ENCODE measurements at places on chromosomes 16 and 17. TPM values are rescaled to one million over a fixed set of nuclear protein-coding genes. Genes with fewer than 3 reads are reported as not detected.

Gene PIPOX
- total RNA-seq = 2.4 TPM

Gene IGF2BP1
- 109 TPM for total RNA-seq

Gene MED13
- total RNA-seq = 69.5 TPM

Gene FGF11
- 4.4 TPM for total RNA-seq

Gene TNP2
- not detected for total RNA-seq

Gene KCNJ18
- not detected for total RNA-seq

Gene XAF1
- 3.5 TPM for total RNA-seq

Gene SLC13A2
- total RNA-seq = not detected

Gene ABCC12
- not detected for total RNA-seq

Gene KCNG4
- total RNA-seq = not detected

Gene ABCA5
- total RNA-seq = 13.3 TPM

Gene ALDH3A1
- 0.21 TPM for total RNA-seq

- no peak for DNase-seq
Measured at GRCh38 chr17:78472035-78472905, 93.8 kb downstream of the PGS1 start.

- no peak for DNase-seq
Measured at GRCh38 chr17:58643147-58643546, 48.7 kb downstream of the TEX14 start.

- DNase-seq = no peak
Measured at GRCh38 chr17:78226759-78227454, 4.5 kb upstream of the TMEM235 start.

GRCh38 chr17:66675991-66676371 is 158.9 kb upstream of the CACNG5 start:
- no peak for DNase-seq

DNA sequence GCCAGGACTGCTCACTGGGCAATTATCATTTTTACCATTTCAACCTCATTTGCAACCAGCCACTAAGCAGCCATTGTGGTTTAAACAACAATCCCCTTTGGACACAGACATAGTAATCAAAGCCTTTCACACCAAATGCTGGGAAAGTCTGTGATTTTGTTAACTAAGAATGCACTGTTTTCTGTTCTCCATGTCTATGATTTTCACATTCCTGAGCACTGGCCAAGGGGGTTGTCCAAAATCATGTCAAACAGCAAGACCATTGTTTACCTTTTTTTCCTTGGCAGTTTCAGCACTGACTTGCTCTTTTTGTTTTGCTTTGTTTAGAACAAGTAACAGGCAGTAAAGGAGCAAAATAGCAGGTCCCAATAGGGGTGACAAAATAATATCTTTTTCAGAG is 106.3 kb upstream of the SIAH1 start:
- no peak for DNase-seq

GRCh38 chr17:48460052-48460451 is 30.0 kb upstream of the SKAP1 start:
- no peak for DNase-seq

DNA sequence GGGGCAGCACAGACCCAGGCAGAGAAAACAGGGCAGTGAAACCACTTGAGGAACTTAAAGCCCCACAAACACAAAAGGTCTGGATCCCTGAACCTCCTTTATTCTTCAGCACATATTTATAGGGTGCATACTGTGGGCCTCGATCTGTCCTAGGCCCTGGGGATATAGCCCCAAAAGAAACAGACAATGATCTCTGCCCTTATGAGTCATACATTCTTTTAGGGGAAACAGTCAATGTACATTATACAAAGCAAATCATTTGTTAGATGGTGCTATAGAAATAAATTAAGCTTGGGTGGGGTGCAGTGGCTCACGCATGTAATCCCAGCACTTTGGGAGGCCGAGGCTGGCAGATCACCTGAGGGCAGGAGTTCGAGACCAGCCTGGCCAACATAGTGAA is 10.0 kb upstream of the HES7 start:
- no peak for DNase-seq

DNA sequence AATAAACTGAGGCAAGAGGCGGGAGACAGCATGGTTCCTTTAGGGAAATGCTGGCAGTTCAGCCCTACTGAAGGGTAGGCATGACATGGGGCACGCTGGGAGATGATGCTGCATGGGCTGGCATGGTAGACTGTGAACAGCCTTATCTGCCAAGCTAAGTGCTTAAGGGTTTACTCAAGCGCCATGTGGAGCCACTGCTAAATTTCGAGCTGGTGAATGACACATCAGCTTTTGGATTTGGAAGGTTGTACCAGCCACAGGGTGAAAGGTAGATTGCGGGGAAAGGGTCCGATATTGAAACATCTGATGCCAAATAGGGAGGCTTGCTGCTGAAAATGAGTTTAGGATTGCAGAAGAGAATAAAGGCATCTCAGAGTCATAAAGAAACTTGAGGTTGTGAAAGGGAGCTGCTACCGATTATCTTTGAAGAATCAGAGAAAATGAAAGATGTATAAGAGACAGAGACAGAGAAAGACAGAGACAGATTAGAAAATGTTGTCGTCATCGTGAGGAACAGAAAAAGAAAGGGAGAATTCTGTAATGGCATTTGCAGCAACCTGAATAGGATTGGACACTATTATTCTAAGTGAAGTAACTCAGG is 16.3 kb downstream of the PIK3R5 start:
- no peak for DNase-seq

- no peak for DNase-seq
Measured at GRCh38 chr17:55037828-55038227, 69.3 kb downstream of the STXBP4 start.

DNA sequence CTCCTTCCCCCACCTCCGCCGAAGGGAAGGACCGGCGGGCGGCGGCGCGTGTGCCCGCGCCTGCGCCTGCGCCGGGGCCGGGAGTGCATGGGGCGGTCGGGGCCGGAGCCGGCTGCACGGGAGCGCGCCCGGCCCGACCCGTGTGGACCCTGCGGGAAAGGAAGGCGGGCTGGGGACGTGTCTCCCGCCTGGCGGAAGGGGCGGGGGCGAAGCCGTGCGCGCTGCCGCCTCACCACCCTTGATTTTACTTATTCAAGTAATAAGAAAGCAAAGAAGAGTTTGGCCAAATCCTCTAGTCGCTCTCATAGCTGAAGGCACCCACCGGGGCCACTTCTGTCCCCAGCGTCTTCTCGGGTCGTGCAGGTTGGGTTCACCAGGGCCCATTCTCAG is 596 bp upstream of the PFN1 start:
- no peak for DNase-seq

DNA sequence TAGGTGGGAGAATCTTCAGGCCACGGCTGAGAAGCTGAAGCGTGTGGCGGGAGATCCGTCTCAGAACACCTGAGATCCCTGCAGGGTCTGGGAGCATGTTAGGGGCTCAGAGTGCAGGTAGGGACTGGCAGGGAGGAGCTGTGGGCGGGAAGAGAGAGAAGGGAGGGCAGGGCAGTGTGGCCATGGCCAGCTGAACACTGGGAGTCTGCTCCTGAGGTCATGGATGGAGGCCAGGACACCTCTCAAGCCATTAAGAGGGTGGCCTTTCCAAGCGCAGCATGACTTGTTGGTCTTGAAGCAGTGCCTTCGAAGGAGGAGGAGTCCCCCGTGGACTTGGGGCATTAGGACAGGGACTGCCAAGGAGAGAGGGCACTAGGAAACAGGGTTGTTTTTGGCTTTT is 23.7 kb downstream of the NAA60 start:
- DNase-seq = no peak

GRCh38 chr16:27449434-27450195 is 47.6 kb downstream of the IL21R start:
- no peak for DNase-seq

DNA sequence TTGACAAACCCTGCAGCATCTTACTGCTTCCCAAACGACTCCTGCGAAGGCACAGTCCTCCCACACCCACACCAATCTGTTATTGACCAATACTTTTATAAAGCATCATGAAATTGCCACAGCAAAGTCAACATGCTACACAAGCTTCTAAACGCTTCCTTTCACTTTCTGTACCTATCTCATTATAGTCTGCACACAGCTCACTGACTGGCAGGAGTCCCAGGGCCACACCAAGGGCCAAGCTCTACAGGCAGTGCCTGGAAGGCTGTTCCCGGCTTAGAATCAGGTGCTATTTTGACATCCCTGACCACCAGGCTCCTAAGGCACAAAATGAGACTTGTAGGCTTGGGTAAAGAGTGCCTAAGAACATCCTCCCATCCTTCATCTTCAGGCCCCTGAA is 39.5 kb downstream of the USP7 start:
- DNase-seq = no peak

- DNase-seq = peak; percentile 39
Measured at GRCh38 chr16:87017371-87018012, 299.7 kb downstream of the C16orf95 start.

- no peak for DNase-seq
Measured at GRCh38 chr17:80861892-80862291, 129.7 kb upstream of the CHMP6 start.

DNA sequence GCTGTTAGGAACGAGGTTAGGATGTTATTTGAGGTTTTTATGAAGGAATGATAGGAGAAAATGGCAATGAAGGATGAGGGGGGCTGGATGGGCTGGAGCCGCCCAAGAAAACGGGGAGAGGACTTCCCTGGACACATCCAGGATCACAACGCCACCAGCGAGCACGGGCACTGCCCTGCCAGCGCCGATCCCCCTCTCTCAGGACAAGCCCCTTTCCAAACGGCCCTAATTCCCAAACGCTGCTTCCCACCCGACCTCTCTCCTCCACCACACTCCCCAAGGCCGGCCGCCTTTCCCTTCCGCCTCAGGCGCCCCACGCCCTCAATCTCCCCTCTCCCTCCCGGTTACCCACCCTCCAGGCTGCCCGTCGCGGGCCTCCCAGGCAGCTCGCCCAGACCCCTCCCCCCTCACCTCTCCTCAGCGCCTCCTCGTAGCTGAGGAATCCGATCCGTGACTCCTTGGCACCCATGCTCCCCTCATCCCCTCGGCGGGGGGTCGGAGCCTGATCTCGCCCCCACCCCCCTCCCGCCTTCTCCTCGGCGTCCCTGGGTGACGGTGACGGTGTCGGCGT is 377 bp downstream of the USP32 start:
- DNase-seq = no peak

DNA sequence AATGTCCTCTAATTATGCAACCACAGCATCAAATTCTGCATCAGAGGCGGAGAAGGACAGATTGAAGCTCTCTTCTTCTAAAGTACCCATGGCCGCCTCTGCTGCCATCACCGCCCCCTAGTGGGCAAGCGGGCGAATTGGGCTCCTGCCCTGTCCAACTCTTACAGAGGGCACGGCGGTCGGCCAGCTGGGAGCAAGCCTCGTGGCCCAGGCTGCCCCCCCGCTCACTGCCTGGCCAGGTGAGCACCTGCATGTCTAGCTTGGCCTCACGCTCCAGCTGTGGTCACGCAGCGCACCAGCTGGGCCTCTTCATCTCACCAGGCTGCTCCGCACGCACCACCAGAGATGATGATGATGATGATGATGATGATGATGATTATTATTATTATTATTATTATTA is 146.1 kb upstream of the TOM1L1 start:
- DNase-seq = no peak

GRCh38 chr17:32862940-32863339 is 14.0 kb downstream of the MYO1D start:
- DNase-seq = no peak

GRCh38 chr17:82296511-82297279 is 20.7 kb downstream of the CD7 start:
- DNase-seq = no peak

GRCh38 chr17:81409190-81409935 is 14.1 kb downstream of the BAHCC1 start:
- DNase-seq = no peak

DNA sequence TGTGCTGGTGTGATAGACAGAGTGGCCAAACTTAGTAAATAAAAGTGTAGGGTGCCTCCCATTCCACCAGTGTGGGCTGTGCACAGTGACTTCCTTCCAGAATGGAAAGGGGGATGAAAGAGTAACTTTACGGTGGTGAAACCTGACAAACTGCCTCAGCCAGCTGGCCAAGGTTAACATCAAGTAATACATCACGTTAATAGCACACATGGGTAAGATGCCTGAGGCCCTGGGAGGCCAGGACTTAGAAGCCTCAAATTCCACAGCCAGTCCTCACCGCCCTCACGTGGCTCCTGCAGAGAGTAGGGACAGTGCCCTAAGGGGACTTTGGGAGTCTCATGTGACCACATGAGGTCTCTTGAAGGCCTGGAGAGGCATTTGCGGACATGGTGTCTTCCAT is 14.1 kb downstream of the RMI2 start:
- DNase-seq = no peak

DNA sequence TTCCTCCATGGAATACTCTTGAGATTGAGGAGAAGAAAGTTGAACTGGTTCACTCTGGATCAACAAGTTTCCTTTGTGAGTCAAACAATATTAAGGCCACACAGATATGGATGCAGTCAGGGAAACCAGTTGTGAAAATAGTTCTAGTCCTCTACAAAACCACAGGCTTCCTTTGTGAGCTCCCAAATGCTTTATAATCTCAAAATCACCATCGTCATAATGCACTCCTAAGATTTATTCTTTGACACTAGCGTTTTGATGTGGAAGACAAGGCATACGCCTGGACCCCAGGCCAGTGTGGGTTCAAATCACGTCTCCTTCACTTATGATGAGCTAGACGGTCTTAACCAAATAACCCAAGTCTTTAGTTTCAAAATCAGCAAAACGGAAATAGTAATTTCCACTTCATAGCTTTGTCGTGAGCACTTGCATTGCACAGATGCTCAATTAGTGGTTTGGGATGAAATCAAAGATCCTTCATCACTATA is 142.6 kb downstream of the STX8 start:
- DNase-seq = no peak

DNA sequence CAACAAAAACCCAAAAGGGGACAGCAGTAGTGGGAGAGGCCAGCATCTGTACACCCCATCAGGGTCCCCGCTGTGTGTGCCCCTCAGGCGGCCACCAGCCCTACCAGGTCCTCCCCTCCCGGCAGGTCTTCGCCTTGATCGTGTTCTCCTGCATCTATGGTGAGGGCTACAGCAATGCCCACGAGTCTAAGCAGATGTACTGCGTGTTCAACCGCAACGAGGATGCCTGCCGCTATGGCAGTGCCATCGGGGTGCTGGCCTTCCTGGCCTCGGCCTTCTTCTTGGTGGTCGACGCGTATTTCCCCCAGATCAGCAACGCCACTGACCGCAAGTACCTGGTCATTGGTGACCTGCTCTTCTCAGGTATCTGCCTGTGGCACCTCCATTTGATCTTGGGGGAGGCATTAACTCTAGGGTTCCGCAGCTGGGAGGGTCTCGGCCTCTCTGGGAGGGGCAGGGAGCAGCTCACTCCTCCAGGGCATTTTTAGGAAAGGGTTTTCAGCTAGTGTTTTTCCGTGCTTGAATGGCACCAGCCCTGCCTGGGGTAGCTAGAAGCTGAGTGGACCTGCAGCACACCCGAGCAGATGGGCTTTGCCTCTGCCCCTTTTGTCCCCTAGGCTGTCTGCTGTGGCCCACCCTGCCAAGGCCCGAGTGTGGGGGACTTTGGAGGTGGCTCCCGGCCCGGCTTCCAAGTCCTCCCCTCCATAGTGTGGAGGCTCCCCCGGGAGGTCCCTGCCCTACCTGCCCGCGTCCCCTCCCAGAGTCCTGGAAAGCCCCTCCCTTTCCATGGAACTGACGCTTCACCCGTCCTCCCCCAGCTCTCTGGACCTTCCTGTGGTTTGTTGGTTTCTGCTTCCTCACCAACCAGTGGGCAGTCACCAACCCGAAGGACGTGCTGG is 2.6 kb downstream of the SYNGR2 start:
- DNase-seq = no peak

Measured in Panc1 (cell line).